ENCODE measurements at places on chromosomes 3 and 15.

DNA sequence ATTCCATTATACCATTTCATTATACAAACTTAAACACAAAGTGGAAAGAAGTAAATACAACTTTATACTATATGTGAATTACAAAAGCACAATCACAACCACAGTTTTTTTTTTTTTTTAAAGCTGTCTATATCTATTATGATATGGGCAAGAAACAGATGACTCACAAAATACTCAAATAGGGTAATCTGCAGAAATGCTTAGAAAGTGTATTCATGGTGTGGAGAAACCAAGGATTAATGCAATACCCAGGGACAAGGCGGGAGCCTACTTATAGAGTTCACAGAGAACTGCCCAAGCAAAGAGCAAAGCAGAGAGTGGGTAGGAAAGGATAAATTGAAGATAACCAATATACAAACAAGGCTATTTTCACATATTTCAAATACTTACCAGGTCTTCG, 332.0 kb downstream of the FHIT start:
- DNase-seq = no peak

GRCh38 chr15:28272587-28272986, 49.4 kb downstream of the HERC2 start:
- no peak for DNase-seq

GRCh38 chr3:16264174-16264707, 502 bp downstream of the DPH3 start:
- DNase-seq = no peak

DNA sequence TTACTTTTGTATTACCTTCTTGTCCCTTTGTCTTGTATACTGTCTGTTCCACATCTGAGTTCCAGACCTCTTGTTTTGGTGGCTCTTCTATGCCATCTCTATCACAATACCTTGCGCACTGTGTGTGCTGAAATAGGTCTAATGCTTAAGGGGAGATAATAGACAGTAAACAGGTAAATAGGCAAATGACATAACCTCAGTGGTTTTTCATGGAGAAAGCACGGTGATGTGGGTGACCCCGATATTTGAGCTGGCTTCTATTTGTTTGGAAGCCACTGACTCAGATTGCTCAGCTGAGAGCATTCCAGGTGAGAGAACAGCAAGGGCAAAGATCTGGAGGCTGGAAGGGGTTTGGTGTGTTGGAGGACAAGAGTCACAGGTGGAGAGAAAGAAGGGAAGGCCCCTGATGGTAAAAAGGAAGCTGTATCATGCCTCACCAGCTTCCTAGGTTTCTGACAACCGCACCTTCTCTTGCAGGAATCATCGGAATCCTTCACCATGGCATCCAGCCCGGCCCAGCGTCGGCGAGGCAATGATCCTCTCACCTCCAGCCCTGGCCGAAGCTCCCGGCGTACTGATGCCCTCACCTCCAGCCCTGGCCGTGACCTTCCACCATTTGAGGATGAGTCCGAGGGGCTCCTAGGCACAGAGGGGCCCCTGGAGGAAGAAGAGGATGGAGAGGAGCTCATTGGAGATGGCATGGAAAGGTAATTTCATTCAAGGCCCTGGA, 795 bp downstream of the MCM2 start:
- no peak for DNase-seq

GRCh38 chr3:4425707-4426106, 41.4 kb downstream of the SUMF1 start:
- DNase-seq = no peak

DNA sequence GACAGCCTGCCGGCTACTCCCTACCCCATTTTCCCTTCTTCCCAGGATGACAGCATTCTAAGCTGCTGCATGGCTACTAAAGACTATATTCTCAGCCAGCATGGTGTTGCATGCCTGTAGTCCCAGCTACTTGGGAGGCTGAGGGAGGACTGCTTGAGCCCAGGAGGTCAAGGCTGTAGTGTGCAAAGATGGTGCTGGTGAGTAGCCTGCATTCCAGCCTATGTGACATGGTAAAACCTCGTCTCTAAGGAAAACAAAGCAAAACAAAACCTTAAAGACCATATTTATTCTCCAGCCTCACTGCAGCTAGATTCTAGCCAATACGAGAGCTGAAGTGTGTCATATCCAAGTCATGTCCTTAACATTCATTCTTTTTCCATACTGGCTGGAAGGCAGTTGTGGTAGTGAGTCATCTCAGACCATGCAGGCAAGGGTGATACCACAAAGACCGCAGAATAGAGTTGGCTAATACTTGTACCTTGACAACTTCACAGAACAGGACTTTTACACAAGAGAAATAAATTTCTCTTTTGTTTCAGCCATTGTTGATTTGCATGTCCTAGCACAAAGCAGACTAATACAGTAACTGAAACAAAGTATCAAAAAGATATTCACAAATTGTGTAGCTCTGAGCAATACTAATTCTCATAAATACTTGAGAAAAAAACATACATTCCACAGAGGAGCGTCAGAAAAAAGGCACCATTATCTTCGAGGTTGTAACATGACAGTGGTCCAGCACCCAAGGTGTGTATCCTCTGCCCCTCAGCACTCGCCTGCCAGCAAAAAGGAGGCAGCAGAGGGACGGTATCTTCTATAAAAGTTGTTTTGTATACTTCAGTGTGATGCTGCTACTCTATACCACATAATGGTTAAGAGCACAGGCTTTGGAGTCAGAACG, 14.8 kb downstream of the PBRM1 start:
- DNase-seq = no peak

DNA sequence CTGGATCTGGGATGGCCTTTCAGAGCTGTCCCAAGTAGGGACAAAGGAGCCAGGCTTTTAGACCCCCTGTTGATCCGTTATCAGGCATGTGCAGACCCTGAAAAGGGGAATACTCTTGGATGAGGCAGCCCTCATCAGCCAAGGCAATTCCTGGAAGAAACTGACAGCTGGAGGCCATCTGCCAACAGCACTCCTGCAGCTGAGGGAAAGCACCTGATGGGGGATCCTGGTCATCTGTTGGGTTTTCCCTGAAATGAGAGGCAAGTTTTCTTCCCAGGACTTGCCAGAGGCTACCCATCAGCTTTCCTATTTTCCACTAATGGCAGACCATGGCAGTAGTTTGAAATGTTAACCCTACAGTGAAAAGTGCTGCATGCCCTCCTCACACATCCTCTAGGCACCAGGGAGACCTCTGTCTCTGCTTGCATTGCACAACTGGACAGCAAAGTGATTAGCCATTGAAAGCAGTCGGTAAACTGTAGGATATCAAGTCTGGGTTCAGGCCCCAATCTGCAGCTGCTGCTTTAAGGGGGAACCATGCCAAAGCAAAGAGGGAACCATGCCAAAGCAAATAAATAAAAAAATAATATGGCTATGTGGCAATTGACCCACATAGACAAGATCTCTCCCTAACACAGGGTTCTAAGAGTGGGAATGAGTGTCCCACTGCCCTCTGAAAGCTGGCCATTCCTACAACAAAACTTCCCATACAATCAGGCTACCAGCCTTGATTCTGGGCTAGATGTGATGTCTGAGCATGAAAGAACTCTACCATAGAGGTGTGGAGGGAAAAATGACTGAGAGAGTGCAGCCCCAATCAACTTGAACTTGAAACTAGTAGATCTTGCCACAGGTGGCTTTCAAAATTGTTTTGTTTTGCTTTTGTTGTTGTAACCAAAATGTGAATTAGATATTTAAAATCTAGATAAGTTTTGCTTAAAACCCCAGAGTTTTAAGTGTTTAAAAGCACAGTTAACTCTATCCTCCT, 232.0 kb upstream of the STT3B start:
- no peak for DNase-seq

DNA sequence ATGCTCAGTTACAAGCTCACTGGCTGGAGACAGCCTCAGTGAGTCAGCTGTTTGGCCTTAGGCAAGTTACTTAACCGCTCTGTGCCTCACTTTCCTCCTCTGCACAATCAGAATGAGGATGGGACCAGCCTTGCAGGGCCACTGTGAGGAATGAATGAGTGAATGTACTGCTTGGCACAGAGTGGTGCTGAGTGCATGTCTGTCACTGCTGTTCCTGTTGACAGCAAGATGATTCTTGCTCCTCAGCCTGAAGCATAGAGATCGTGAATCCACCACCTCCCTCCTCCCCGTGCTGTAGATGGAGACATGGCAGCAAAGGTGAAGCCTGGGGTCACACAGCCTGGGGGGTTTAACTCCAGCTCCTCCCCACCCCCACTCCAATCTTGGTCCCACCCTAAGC, 14.6 kb upstream of the GRIP2 start:
- DNase-seq = no peak

DNA sequence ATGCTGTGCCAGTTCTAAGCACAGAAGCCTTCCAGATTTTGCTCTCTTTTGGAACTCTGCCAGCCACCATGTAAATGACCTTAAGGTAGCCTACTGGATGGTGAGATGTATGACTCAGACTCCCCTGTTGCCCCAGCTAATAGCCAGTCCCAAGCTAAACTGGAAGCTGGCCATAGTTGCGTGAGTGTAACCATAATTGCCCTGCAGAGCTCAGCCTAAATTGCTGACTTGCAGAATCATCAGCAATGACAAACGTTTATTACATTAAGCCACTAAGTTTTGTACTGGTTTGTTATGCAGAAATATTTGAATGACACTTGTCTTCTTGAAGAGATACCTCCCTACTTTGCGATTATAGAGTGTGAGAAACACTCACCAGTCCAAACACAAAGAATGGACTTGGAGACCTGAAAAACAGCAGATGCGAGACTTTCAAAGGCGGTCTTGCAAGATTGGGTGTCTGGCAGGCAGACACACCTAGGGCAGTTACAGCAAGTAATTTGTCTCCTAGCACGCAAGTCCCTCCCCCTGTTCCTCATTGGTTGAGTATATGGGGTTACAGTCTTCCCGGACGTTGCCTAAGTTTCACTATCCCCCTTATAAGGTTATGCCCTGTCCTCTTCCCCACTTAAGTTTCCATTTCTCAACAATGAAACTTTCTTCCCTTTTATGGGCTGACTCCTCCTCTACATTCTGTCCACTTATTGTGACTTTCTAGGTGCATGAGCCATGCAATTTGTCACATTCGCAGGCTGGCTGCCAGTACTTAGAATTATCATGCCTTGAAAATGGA, 83.6 kb upstream of the XCR1 start:
- no peak for DNase-seq

DNA sequence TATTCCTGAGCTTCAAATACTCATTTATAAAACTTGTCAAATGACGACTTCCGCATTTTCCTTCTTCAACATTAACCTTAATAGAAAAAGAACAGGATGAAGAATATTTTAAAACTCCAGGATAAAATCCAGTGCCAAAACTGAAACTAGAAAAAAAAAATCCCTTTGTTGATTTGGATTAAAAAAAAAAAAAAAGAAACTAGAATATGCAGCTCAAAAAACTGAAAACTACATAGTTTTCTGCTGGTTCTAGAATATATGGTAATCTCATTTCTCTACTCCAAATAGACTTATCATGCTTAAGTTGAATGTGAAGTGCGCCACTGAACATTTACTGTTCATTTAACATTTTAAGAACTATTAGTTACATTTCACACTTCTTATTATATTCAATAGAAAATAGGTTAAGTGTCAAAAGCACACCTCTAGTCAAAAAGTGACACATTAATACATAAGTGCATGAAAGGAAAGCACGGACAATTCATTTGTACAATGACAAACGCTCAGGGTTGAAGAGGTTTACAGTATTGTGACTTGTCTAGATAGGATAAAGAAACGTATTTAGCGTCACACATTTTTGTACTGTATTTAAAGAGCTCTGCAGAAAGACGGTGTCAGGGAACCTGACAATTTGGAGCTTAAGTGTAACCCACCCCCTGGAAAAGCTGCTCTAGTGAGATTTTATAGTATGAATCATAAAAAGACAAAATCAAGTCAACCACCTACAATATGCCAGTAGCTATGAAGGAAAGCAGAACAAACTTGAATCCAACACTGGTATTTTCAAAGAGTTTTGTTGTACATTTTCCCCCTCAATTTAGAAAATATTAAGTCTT, 5.8 kb downstream of the TRA2B start:
- no peak for DNase-seq

- DNase-seq = no peak
Observed at GRCh38 chr3:141382571-141382970, 14.3 kb downstream of the ZBTB38 start.

- DNase-seq = no peak
Observed at GRCh38 chr3:134643150-134643675, 7.6 kb downstream of the KY start.
